ENCODE measurements at places on chromosomes 2 and 18.

DNA sequence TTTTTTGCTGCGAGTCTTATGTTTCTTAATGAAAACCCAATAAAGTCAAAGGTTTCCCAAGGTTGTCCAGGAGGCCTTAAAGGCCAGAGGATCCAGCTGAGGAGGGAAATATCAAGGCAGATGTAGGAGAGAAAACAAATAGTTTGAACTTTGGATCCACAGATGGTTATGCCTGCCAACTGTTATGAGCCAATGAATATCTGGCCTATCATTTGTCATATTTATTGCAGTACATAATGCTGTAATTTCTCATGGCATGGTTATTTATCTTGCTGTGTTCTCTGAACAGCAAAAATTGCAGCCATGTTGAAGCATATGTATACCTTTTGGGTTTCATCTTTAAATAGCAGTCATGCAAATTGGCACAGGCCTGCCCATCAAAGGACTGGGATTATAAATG lies 38.2 kb upstream of the CAVIN2 start:
- no peak for DNase-seq

GRCh38 chr2:28424799-28425463 lies 32.3 kb downstream of the FOSL2 start:
- DNase-seq = no peak

GRCh38 chr2:174263997-174264396 lies 15.7 kb upstream of the OLA1 start:
- DNase-seq = peak; percentile 91

GRCh38 chr2:8498994-8499393 lies 182.9 kb upstream of the ID2 start:
- DNase-seq = no peak

DNA sequence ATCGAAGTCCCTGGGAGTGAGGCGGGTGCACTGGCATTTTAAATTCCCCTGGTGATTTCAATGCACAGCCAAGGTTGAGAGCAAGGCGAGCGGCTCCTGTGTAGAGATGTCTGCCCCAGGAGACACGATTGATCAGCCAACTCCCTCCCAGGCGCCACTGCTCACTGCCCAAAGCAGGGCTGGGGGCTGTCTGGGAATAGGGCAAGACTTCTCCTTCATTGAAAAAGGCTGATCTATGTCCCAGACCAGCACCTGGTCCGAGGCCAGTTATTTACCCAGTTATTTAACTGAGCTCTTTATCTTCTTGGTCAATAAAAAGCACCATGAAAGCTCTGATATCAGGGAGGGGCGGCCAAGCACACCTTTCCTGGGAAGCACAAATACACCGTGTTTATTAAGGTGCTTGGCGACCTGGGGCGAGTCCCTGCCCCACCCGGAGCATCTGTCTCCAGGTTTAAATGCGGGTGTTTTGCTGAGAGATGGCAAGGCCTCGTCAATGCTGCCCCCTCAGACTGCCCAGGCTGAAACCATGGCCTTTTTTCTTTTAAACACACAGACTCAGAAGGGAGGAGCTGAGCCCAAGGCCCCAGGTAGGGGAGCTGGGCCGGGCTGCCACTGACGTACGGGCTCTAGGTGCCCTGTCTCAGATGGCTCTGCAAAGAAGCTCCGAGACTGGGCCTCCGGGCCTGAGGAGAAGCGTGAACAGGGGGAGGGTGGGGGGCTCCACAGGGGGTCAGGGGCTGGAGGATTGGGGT lies 73.9 kb upstream of the HPCAL1 start:
- DNase-seq = no peak

DNA sequence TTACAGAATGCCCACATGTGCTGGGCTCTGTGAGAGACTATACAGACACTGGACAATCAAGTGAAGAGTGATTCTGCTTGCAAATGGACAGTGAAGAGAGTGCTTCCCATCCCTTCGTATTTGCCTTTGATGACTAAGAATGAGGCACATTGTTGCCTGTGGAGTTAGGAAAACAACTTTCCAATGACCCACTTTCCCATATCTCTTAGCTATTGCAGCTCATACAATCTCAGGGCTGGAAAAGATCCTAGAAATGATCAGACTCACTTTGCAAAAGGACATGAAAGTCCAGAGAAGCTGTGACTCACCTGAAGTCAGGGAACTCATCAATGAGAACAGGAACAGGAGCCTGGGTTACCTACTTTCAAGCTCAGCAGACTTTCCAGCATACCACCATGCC lies 440.5 kb upstream of the TCF4 start:
- peak; percentile 92 for DNase-seq
